Daoy (cell line): ENCODE measurements at places on chromosomes 11 and 22. TPM values are rescaled to one million over a fixed set of nuclear protein-coding genes. Genes with fewer than 3 reads are reported as not detected.

FGF4 gene
- not detected in 2 replicates for total RNA-seq

NEFH gene
- 0.11 TPM in 1 of 2 replicates, not detected in the other for total RNA-seq

CCDC89 gene
- total RNA-seq, result 1.1 and 1.4 TPM in 2 replicates

UPK2 gene
- total RNA-seq, result not detected in 2 replicates

TAF10 gene
- total RNA-seq, result 53.0 and 57.0 TPM in 2 replicates

GNG3 gene
- total RNA-seq, result not detected in 2 replicates

- peak; percentile 76 for DNase-seq
These were observed 59.4 kb upstream of the A4GALT start for GRCh38 chr22:42780070-42780540.

- no peak for DNase-seq
These were observed 9.6 kb downstream of the P2RY2 start for GRCh38 chr11:73227571-73228211.

DNA sequence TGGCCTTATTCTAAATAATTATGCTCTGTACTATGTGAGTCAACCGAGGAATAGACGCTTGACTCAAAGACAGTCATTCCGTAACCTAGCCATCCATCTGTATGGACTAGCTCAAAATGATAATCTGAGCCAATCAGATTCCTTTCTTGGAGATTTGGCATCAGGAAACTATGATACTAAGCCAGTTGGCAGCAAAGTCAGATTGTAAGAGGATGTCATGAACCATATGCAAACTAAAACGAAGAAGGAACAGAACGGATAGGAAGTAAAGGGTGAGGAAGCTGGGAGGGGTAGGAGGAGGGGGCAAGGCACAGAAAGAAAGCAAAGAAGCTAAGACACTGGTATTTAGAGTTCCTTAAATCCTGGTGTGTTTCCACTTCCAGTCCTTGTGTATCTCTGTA lies 10.7 kb upstream of the SESN3 start:
- no peak for DNase-seq

DNA sequence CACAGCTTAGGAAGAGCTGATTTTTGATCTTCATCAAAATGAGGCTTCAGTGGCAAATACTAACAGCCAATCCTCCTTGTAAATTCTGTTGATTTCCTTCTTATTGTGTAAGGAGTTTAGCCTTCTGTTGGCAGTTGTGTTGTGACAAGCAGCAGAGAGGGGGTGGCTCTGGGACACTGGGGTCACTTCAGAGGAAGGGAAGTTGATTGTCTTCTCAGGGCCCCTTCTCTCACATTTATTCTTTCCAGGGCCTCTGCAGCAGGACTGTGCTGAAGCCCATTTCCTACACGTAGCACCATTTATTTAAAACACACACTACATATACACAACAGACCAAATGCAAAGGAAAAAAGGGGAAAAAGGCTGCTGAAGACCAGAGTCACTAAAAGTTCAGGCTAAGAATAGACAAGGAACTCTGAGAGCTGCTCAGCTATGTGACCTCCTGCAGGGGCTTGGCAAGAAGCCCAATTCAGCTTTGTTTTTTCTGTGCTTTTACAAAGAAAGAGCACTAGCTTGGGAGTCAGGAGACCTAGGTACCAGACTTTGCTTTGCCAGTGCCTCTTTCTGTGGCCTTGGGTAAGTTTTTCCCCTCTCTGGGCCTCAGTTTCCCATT lies 28.3 kb upstream of the UPB1 start:
- DNase-seq, result peak; percentile 59

DNA sequence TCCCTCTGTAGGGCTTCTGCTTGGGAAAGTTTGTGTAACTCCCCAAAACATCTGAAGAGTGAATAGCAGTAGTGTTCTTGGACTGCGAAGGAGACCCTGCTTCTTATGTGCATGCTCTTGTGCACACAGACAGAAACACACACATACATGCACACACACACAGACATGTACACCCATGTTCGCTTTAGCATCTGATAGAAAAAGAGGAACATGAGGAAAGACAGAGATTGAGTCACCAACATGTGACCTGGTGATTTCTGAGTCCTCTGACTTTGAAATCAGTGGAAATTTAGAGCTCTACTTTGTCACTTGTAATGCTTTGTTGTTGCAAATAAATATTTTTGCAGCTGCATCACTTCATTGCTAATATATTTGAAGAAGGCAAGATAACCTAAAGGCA lies 23.8 kb downstream of the CD44 start:
- no peak for DNase-seq

DNA sequence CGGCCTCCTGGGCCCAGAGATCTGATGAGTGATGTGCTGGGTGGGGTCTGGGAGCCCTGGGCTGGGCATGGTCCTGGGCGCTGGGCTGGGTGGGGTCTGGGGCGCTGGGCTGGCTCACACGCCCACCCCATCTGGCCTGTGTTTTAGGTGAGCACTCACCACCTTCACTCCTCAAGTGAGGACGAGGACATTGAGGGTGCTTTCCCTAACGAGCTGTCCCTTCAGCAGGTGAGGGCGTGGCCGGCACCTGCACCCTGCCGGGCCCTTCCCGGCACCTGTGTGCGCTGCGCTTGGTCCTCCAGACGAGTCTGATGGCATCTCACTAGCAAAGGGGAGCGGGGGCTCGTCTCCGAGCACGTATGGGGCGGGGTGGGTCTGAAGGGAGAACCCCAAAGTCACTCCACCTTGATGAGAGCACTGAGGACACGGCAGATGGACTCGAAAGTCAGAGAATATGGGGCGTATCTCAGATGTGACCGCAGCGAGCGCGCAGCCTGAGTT lies 37.9 kb downstream of the SBF1 start:
- DNase-seq, result peak; percentile 1

DNA sequence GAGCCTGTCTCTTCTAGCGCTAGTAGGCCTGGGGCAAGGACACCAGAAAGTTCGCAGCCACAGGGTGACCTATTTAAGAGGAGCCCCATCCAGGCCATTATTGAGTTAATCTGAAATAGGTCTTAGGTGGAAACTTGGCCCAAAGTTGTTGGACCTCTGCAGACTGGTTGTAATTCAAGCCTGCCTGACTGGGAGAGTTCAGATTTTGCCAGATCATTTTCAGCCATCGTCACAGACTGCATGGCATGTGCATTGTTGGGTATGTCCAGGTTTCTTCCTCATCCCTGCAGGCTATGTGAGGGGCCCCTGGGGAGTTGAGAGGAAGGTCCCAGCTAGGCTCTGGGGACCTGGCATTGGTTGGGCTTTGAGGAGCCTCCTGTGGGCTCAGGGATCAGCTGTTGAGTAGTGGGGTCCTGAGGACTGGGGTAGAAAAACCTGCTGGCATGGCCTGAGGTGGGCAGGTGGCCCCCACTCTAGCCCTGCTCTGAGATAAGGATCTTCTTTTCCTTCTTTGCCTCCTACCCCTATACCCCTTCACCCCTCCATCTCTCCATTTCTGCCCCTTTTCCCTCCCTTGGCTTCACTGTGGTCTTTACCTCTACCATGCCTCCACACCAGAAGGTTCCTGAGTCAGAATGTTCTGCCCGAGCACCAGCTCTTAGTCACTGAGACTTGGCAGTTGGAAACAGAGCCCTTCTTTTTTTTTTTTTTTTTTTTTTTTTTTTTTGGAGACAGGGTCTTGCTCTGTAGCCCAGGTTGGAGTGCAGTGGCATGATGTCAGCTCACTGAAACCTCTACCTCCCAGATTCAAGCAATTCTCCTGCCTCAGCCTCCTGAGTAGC lies 112.7 kb downstream of the MORC2 start:
- no peak for DNase-seq

DNA sequence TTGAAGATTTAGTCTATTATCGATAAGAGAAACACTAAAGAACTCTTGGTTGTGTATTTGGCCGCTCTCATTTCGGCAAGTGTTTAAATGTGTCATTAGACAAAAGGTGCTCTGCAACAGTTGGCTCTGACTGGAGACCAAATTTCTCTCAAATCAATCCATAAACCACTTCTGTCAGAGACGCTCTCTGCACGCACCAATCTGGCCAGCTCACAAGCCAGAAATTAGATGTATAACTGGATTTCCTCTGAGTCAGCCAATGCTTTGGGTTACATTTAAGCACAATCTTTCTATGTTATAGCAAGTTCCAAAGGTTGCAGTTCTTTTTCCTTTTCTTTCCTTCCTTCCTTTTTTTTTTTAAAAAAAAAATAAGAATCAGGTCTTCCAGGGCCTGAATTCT lies 17.6 kb upstream of the PARVA start:
- no peak for DNase-seq

GRCh38 chr22:30297276-30297990 lies 8.1 kb upstream of the CASTOR1 start:
- no peak for DNase-seq

DNA sequence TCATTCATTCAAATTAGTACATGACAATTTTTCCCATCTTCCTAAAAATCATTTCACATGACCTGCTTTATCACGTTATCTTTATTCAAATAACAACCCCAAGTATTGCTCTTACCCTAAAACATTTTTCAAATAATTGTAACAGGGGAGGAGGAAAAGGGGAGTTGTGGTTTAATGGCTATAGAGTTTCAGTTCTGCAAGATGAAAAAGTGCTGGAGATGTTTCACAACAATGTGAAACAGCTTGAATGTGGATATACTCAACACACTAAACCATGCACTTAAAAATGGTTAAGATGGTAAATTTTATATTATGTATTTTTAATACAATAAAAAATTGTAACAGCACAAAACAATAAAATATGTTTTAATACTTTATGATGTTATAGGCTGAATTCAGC lies 161.6 kb upstream of the GUCY1A2 start:
- DNase-seq, result no peak

GRCh38 chr22:27989758-27990450 lies 70.8 kb upstream of the PITPNB start:
- no peak for DNase-seq

DNA sequence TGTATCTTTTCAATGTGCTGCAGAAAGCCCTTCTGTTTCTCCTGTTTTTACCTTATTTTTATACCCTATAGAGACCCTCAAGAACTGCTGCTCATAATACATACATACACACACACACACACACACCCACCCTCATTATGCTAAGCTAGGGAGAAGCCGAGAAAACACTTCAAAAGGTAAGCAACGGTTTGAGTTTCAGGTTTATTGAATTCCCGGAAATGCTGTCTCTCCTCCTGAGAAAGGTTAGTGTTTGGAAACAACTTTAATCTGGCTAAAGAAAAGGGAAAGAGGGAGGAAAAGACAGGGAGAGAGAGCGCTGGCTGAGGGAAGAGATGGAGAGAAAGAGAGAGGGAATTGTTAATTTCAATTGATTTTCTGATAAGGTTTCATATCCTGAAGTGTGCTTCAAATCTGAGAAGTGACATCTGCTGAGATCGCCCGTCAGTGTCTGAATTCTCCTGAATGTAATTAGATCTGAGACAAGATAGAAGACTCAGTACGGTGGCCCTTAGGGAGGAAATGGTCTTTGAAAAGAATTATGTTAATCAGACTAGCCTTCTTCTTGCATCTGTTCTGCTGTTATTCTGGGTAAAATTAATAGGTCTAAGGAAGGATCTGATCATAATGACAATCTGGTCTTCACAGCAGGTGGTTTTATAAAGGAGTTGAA lies 169.1 kb downstream of the NXPE2 start:
- DNase-seq, result no peak

- peak; percentile 83 for DNase-seq
These were observed 35.8 kb upstream of the MYOD1 start for GRCh38 chr11:17683377-17684161.

DNA sequence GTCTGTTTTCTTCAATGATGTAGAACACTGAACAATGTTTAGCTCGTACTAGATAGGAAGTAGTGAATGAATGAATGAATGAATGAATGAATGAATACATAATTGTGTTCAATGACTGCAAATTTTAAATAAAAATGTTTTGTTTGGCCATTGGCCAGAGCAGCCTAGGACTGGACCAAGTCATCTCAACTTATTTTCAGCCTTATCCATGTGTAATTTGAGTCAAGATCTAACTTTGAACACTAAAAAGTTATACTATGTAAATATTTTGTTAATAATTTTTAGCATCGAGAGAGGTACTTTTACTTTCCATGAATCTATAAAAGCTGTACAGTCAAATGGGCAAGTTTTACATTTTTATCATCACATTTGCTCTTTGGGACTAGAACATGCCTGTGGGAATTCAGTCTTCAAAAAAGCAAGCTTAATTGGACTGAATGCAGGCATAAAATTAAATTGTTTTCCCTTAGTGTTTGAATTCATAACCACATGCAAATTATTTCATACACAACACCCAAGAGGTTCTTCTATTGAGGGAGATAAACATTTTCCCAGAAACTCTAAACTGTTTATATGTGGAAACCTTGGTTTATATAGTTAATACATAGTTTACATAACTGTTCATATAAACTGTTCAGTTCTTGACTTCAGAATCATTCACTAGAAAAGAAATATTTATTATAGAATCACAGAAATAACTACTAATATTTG lies 222.1 kb upstream of the ANO3 start:
- no peak for DNase-seq

DNA sequence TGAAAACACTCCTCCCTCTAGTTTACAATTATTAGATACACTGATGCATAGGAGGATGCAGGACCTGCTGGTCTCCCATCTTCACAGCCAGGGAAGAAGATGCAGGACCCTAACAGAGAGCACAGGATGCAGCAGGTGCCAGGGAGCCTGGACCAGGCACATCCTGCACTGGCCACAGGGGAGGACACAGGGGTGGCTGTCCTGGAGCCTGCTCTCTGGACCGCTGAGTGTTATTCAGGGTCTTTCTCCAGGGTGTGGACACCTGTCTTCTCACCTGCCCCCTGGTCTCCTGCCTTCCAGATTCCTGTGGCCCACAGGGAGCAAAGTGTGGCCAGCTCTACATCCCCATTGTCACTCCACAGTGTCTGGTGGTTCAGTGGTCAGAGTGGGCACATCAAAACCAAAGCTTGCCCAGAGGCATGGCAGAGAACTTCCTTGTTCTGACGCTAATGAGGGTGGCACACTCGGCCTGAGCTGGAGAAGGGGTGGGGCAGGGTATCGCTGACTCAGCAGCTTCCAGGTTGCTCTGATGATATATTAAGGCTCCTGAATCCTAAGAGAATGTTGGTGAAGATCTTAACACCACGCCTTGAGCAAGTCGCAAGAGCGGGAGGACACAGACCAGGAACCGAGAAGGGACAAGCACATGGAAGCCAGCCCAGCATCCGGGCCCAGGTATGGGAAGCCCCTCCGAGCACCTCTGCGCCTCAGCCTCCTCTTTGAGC lies at the start of gene APOBEC3A:
Gene APOBEC3A, plus strand, starts transcription at position 564 of the 725 bp plus-strand sequence. Its CDS starts 83 bp downstream, at position 647.
- DNase-seq, result peak; percentile 13

DNA sequence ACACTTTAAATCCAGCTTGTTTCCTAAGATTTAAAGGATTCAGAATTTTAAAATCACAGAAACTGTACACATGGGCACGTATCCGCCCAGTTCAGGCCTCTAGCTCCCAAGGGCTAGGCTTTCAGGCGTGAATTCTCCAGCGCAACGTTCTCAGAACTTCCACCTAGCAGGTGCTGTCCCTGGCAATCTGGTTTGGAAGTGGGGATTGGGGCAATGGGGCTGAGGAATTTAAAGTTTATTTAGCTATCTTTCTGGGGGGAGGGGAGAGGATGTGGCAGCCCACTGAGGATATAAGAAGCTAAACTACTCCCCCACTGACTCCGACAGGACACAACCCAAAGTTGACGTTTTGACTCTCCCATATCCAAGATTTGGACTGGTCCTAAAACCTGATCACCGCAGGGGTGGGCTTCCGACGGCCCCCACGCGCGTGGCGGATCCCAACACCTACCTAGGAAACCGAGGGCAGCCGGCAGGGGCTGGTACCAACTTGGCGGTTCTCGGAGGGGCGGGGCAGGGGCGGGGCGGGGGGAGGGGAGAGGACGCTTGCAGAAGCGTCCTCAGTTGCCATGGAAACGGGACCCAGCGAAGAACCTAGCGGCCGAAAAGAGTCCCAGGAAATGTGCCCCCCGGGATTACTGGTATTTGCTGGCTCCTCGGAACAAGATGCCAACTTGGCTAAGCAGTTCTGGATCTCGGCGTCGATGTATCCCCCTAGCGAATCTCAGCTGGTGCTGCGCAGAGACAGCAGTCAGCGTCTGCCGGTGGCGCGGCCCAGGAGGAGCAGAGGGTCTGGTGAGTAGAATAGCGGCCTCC lies at the start of gene HOATZ:
Gene HOATZ, plus strand, starts transcription at position 563 of the 816 bp plus-strand sequence. Its CDS starts 7 bp downstream, at position 570.
- DNase-seq, result no peak
